Left renal cortex interstitium (tissue), 4 donors: ENCODE measurements at places on chromosomes 12 and 14.
A peak's percentile ranks its signal among the peaks of the same experiment; 100 is the strongest.

GRCh38 chr14:34966413-34966812 is 16.4 kb upstream of the SRP54 start:
- DNase-seq: no peak

GRCh38 chr14:72906879-72907278 is 13.0 kb upstream of the DPF3 start:
- no peak for DNase-seq

GRCh38 chr12:120229071-120229486 is 28.2 kb upstream of the RPLP0 start:
- no peak for DNase-seq

- peak; percentile 68 for DNase-seq
Observed at GRCh38 chr14:52949711-52950409, 990 bp downstream of the FERMT2 start.

- no peak for DNase-seq
Observed at GRCh38 chr12:113778432-113779132, 187.5 kb downstream of the RBM19 start.

DNA sequence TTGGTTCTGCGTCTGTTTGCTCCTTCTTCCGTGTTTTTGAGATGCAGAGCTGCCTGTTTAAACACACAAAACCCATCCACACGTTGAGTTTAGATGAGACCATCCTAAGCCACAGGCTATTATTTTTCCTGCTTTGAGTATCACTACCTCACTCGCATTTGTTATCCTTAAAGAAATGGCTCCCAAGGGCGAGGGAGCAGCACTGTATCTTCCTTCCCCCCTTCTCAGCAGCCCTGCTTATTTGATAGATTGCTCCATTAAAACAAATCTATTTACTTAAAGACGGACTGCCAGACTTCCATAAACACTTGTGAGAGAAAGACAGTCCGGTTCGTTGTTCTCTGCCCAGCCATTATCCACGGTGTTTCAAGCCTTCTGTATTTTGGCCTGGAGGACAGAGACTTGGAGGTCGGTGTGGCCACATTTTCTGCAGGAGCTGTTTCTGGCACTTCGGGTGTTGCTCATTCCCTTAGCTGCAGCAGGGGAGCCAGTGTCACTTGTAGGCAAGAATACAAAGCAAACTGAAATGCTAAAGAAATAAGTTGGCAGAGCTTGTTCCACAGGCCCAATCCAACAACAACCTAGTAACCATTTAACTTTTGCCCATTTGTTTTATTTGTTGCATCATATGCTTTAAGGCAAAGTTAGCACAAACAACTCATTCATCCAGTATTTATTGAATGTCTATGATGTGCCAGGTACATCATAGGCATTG is 275.4 kb downstream of the TTC6 start:
- DNase-seq: no peak

- peak; percentile 65 for DNase-seq
Observed at GRCh38 chr14:55579724-55580469, at the start of gene KTN1. KTN1 (plus strand) TSS chr14:55580207; CDS start chr14:55612049, 31,842 bp downstream.

DNA sequence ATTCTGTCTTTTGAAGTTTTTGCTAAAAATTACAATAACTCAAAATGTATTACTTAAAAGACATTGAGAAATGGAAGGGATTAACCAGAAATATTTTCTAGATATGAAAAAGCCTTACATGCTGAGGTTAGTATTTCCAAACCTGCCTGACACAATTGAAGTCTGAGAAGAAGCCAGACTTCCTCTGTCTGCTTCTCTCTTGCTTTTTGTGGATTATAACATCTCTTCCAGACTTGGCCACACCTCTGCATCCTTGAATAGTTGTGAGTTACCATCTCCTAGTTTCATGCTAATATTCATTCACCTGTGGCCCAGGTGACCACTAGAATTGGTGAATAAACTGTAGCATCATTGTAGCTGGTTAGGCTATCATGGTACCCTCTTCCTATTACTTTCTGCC is 497.6 kb downstream of the SLC16A7 start:
- DNase-seq: no peak

DNA sequence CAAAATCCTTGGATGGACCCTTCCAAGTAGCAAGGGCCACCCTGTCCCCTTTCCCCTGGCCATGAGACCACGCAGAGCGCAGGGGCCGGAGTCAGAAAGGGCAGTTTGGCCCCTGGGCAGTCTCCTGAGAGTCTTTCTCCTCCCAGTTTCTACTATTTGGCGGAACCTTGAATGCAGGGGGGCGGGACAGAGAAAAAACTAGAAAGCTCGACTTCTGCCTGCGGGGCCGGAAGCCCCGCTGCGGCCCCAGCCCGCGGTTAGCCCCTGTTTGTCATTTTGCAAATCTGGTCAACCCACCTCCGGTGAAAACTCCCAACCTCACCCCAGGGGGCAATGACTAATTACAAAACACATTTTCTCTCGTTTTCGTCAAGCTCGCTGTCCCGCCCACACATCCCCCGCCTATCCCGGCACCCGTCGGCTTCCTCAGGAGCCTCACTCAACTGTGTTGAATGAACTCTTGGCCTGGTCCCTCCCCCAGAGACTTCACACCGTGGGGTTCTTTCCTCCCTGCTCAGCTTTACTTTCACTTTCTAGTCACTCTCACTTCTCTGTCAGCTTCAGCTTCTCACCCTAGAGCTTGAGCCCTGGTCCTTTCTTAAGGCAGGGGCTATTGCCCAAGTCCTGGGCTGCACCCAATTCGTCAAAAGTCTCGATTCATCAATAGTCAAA is 66.7 kb downstream of the IRF2BPL start:
- DNase-seq: peak; percentile 91

DNA sequence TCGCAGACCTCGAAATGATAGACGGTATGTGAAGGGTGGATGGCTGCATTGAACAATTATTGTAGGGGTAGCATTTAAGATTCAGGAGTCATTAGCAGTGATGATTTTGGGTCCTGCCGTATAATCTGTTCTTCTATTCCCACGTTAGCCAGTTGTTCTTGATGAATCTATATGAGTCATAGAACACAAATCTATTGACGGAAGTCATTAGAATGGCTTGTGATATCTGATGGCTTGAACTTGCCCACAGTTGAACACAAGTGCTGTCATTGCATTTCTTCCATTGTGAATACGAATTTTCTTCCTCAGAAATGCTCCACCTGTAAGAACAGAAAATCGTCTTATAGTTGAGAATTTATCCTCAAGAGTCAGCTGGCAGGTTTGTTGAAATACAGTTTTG is 1.9 kb downstream of the SRSF5 start:
- DNase-seq: no peak

- DNase-seq: no peak
Observed at GRCh38 chr12:65876898-65877721, 52.8 kb downstream of the HMGA2 start.

DNA sequence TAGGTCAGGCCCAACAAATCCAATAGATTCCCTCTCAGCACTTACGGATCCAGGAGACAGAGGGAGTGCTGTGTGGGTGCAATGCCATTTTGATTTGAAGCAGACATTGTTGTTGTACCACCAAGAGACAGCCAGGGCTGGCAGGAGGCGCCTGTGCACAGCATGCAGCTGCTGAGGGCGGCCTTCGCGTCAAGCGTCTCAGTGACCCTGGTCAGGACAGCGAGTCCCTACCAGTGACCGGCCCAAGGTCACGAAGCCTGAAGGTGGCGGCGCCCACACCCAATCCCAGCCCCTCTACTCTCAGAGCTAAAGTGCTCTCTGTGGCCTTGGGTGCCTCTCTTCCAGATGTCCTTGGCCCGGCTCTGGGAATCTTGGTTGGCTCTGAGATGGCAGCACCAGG is 40.5 kb downstream of the PRMT8 start:
- DNase-seq: no peak

GRCh38 chr12:6820166-6820565 is 1.5 kb upstream of the GPR162 start:
- DNase-seq: no peak

DNA sequence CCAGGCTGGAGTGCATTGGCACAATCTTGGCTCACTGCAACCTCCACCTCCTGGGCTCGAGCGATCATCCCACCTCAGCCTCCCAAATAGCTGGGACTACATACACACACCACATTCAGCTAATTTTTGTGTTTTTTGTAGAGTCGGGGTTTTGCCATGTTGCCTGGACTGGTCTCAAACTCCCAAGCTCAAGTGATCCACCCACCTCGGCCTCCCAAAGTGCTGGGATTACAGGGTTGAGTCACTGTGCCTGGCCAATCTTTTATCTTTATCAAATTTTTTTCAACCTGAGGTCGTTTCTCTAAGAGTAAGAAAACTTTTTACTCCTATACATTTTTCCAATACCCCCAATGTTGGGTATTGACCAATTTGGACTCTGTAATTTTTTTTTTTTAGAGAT is 40.0 kb upstream of the NAP1L1 start:
- DNase-seq: no peak

DNA sequence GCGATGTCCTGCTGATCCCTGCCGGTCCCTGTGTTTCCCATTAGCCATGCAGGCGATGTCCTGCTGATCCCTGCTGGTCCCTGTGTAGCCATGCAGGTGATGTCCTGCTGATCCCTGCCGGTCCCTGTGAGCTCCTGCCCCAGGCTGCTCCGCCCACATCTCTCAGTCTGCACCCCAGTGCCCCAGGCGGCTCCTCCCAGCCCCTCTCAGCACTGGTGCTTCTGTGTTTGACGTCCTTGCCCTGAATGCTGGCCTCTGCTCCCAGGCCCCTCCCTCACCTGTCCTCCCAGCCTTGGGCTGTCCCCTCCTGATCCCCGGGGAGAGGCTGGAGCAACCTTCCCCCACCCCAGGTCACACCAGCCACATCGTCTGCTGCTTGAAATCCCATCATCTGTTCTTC is 41.4 kb upstream of the TEX22 start:
- no peak for DNase-seq
